Stimulated activated CD4-positive, alpha-beta T cell treated with anti-CD3 and anti-CD28 coated beads, TNF-alpha, amount 100 ng/mL, for 1 hour (primary cell): ENCODE measurements at places on chromosomes 1 and 21.

DNA sequence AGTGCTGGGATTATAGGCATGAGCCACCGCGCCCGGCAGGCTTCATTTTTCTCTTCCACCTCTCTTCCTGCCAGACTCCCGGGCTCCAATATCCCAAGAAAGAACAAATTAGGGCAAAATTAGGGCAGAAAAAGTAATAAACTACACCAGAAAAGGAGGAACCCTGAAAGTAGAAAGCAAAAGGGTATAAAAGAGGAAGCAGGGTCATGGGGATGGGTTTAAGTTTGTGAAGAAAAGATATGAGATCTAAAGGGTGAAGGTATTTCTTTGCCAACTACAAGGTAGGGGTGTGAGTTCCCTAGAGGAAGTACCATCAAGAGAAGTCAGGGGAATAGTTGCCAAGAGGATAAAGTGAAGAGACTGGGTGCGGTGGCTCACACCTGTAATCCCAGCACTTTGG lies 9.9 kb downstream of the PTPN22 start:
- DNase-seq: no peak

GRCh38 chr1:54403808-54404261 lies 2.4 kb downstream of the SSBP3 start:
- no peak for DNase-seq

- no peak for DNase-seq
Observed at GRCh38 chr1:46425726-46426125, 31.6 kb downstream of the FAAH start.

- DNase-seq: no peak
Observed at GRCh38 chr1:53691326-53691725, 47.6 kb downstream of the GLIS1 start.
